Activated T-helper 1 cell treated with anti-CD3 and anti-CD28 coated beads, Interleukin-2, amount 50 U/mL, for 16 hours (primary cell): ENCODE measurements at places on chromosomes 3 and 15.
A peak's percentile ranks its signal among the peaks of the same experiment; 100 is the strongest.

- no peak for DNase-seq
Measured at GRCh38 chr3:170572665-170573253, 13.1 kb downstream of the SLC7A14 start.

GRCh38 chr15:65962187-65962586 is 92.9 kb downstream of the RAB11A start:
- no peak for DNase-seq

- DNase-seq = no peak
Measured at GRCh38 chr3:59280113-59280512, 230.3 kb upstream of the CFAP20DC start.

GRCh38 chr3:126792998-126793397 is 89.0 kb downstream of the CHCHD6 start:
- no peak for DNase-seq

DNA sequence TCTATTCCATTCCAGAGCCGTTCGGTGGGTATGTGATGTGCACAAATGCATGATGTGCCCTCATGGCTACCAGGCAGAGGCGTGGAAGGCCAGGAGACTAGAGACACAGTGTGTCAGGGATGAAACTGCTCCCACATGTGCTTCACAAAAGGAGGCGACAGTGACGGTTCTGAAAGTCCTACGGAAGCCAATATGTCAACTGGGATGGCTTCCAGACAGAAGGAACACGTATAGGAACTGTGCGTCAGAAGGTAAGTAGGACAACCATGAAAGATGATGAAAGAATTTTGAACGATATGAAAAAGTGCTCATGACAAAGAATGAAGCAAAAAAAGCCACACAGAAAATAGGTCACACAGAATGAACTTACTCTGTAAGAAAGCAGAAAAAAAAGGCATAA is 34.1 kb downstream of the GLB1 start:
- no peak for DNase-seq

DNA sequence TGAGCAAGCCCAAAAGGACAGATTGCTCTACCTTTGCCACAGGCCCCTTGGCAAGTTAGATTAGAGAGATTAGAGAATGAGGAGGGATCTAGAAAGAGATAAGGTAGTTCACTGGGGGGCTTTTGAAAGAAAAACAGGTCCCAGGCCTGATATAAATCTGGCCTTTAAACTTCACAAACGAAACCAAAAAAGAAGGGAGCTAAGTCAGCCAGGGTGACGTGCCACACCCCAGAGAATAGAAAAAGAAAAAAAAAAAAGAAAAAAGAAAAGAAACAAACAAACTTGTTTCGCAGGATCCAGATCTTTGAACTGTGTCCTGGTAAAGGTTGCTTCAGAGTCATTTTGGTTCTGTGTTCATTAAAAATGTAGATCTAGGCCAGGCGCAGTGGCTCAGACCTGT is 3.6 kb downstream of the KAT2B start:
- DNase-seq = no peak

DNA sequence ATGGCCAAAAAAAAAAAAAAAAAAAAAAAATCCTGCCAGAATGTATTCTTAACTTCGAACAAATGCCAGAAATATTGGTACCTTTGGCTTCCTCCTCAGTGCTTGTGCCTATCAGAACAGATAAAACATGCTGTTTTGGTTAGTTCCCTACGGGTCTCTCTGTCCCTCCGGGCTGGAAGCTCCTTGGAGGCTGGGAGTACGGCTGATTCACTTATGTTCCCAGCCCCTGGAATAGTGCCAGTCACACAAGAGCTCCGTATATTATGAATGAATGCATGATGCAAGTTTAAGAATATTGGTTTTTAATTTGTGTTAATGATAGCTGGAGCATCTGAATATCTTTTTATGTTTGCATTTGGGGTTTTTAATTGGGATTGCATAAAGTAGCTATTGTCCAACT is 44.0 kb downstream of the NR2F2 start:
- DNase-seq = no peak

GRCh38 chr3:144843099-144843498 is 871.5 kb downstream of the DIPK2A start:
- DNase-seq = no peak

DNA sequence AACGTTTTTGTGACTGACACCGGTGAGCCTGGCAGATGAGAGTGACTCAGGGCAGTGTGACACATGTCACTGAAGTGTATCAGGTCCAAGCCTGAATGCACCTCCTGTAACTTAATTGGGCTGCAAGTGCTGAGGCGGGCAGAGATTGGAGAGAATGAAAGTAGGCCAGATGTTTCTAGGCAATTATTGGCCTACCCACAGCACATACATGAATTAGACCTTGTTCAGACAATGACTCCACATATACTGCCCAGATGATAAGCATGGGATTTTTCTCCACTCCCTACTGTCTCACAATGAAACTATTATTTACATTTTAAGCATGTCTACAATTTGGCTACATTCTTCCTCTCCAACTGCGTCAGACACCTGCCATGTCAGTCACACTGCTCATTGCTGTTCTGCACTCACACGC is 187.3 kb upstream of the ZNF385D start:
- DNase-seq = no peak

DNA sequence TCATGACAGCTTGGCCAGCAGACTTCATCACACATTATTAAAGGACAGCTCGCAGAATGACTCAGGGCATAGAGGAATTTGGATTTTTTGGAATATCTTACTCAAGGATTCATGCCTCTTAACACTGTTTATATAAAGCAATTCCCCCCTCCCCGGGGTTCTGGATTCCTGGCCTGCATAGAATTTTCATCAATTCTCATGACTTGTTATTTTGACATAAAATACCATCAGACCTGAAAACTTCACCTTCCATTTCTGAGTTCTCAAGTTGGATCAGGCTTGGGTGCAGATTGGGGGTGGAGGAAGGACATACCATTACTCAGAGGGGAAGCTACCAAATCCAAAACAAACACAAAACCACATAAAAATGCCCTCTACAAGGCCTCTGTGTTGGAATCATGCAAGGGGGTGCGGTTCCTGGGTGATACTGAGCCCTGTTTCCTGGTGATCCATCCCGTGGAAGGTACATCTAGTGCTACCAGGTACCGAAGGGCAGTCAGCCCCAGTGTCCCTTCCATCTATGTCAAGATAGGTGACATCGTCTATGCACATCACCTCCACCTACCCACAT is 95.3 kb downstream of the DAPK2 start:
- no peak for DNase-seq

DNA sequence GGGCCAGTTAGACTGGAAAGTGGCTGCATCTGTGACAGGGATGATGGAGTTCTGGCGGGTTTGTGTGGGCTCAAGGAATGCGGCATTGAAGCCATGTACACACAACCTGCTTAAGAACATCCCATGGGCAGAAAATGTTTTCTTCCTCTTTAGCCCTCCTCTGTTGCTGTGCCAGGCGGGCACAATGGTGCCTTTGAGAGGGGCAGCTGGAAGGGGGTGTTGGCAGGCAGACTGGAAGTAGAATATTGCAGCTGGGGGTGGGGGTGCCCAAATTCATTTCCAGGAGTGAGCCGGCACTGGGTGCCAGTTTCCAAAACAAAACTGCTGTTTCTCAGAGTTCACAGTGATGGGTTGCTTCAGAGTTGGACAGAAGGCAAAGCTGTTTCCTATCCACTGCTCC is 91.8 kb upstream of the ETV5 start:
- DNase-seq = no peak

GRCh38 chr15:82952158-82953081 is at the start of gene HOMER2:
HOMER2 (minus strand) TSS chr15:82952720; CDS start chr15:82952535, 185 bp downstream.
- no peak for DNase-seq

GRCh38 chr15:67062369-67062985 is 2.9 kb upstream of the SMAD3 start:
- no peak for DNase-seq

DNA sequence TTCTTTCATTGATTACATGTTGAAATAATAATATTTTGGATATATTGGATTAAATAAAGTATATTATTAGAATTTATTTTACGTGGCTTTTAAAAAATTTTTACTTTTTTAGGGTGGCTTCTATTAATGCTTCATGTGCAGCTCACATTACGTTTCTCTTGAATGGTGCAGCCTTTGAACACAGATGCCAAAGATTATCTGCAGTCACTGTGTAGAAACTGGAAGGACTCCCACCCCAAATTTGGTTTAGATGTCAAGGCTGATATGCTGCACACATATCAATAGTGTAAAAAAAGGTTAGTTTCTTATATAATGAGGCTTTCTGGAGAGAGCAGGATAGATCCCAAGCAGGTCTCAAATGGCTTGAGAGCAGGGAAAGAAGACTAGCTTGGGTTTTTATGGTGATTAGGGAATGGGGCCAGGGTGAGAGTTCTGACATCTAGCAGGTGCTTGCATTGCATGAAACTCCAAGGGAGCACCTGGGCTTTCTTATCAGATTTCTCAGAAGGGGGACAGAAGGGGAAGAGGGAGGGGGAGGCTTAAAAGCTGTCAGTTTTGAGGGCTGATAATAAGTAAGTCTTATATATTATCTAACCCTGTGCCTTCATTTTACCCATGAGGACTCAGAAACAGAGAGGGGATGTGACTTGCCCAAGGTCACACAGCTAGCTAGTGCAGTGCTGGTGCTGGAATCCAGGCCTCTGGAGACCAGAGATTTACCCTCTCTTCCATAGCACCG is 89.6 kb downstream of the CHST2 start:
- no peak for DNase-seq

GRCh38 chr3:183375787-183376186 is 52.6 kb downstream of the MCF2L2 start:
- no peak for DNase-seq

- DNase-seq = no peak
Measured at GRCh38 chr15:65740148-65740547, 51.9 kb downstream of the DENND4A start.

GRCh38 chr15:89003865-89004725 is 84.2 kb upstream of the ABHD2 start:
- DNase-seq = no peak

DNA sequence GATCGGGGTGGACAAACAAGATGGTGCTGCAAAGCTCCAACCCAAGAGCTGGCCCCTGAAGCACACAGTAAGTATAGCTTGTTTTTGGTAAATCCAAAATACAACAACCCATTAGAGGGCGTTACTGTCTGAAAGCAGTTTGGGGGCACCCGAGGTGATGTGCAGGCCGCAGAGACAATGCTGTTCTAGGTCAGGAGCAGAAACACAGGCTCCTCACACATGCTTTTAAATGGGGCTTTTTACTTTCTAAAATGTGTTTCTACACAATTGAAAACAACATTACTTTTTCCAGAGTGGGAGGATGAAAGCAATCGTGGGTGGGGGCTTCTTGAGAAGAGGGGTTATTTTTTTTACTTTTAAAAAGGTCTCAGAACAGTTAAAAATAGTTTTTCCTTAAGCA is 1029.3 kb upstream of the CFAP20DC start:
- no peak for DNase-seq

- DNase-seq = no peak
Measured at GRCh38 chr3:47984075-47984728, 32.0 kb downstream of the MAP4 start.

DNA sequence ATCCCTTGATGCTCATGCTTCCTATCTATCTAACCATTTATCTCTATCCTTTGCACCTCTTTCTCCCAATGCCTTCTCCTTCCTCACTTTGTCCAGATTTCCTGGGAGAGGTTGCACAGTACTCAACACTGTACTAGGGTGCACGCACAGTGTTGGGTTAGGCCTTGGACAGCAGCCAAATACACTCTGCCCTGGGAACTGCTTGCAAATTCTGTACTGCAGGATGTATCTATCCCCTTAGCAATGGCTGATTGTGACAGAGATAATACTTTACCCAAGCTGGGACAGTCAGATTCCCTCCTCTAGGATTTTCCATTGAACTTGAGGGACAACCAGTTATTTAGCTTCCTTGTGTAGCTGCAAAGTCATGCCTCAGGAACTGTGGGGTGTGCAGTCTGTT is 113.3 kb downstream of the IL20RB start:
- no peak for DNase-seq

GRCh38 chr3:129005526-129006303 is 4.6 kb downstream of the EFCC1 start:
- DNase-seq = no peak

- DNase-seq = no peak
Measured at GRCh38 chr15:42048821-42049200, 28.0 kb upstream of the PLA2G4E start.

DNA sequence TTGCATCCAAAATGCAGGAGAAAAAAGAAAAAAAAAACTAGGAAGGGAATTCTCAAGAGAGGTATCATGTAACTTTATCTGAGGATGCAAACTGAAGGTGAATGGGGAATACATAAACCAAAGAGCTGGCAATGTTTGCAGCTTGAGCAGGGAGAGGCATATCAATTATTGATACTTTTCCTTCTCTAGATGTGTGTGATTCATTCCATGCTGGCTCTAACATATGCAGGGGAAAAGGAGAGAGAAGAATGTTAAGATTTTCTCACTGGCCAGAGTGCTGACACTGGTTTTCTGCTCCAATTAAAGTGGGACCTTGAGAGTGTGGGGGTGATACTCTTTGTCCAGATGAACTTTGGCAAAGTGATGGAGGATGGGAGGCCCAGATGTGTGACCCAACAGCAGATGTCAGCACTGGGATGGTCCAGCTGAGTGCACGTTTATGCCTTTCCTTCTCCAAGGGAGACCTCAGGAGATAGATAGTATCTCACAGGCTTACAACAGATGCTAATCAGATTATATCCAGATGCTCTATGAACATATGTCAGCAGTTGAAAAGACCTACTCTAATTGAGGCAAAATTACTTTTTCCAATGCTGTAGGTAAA is 50.0 kb upstream of the PSMD6 start:
- DNase-seq = no peak

- no peak for DNase-seq
Measured at GRCh38 chr3:6249679-6250078, 611.2 kb upstream of the GRM7 start.

GRCh38 chr3:134350861-134351311 is 23.4 kb downstream of the AMOTL2 start:
- no peak for DNase-seq

DNA sequence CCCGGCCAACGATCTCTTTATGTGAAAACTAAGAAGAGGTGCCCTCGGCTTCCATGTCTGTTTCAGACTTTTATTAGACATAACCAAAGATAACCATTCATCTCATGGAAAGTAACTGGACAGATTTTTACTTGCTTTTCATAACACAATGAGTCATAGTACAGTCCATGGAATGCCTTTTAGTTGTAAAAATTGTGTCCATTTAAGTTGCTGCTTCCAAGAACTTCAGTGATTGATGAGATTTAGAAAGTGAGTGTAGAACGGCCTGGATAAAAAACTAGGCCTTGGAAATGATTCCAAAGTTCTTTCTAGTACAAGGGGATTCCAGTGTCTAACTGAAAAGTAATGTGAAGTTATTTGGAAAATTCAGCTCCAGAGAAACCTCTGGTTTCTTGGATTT is 10.8 kb downstream of the EIF2AK4 start:
- no peak for DNase-seq

DNA sequence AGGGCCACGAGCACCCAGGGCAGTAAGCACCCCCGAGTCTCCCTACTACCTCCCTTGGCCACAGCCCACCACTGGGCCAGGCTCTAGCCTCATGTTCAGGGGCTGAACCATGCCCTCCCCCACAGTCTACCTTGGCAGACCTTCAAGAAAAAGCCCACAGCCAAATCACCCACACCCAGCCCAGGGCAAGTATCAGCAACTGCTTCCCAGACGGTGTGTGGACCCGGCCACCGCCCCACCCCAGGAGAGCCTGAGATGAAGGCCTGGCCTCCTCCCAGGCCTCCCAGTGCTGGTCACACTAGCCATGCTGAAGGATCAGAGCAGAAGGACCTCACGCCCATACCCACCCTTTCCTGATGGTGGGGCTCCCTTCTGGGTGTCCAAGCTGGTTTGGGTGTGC is 92.0 kb upstream of the LINGO1 start:
- no peak for DNase-seq

GRCh38 chr15:52803467-52804306 is 13.6 kb upstream of the ONECUT1 start:
- DNase-seq = no peak

GRCh38 chr3:197555281-197556261 is at the start of gene BDH1:
BDH1 (minus strand) TSS chr3:197555968; CDS start chr3:197546443, 9,525 bp downstream.
- DNase-seq = peak; percentile 47
